ENCODE measurements at places on chromosomes 13 and 19. TPM values are rescaled to one million over a fixed set of nuclear protein-coding genes. Genes with fewer than 3 reads are reported as not detected.

- no peak for DNase-seq
Measured at GRCh38 chr13:99347335-99347878, 40.2 kb upstream of the GPR183 start.

GRCh38 chr13:34207334-34207733, 389.4 kb downstream of the RFC3 start:
- peak; percentile 17 for DNase-seq

- DNase-seq, result no peak
Measured at GRCh38 chr13:110756219-110756631, 42.7 kb downstream of the ING1 start.

- DNase-seq, result no peak
Measured at GRCh38 chr13:82147526-82147925, 1734.7 kb downstream of the SLITRK1 start.

DNA sequence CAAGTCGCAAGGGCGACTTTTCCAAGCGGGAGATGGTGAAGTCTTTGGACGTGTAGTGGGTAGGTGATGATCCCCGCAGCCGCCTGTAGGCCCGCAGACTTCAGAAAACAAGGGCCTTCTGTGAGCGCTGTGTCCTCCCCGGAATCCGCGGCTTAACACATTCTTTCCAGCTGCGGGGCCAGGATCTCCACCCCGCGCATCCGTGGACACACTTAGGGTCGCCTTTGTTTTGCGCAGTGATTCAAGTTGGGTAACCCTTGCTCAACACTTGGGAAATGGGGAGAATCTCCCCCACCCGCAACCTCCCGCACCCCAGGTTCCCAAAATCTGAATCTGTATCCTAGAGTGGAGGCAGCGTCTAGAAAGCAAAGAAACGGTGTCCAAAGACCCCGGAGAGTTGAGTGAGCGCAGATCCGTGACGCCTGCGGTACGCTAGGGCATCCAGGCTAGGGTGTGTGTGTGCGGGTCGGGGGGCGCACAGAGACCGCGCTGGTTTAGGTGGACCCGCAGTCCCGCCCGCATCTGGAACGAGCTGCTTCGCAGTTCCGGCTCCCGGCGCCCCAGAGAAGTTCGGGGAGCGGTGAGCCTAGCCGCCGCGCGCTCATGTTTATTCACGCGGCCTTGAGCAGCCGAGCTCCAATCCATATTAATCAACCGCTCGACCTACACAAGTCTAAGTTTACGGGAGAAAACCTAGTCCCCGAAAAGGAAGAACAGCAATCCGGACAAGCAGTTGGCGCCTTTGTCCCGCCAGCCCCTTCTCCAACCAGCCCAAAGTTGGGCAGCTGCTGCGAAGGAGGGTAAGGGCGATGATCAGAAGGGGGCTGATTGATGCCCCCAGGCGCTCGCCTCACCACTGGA, 9.9 kb downstream of the SOX21 start:
- no peak for DNase-seq

- no peak for DNase-seq
Measured at GRCh38 chr19:35766571-35767104, 8.7 kb downstream of the PROSER3 start.

ATP12A gene
- not detected for total RNA-seq

DNA sequence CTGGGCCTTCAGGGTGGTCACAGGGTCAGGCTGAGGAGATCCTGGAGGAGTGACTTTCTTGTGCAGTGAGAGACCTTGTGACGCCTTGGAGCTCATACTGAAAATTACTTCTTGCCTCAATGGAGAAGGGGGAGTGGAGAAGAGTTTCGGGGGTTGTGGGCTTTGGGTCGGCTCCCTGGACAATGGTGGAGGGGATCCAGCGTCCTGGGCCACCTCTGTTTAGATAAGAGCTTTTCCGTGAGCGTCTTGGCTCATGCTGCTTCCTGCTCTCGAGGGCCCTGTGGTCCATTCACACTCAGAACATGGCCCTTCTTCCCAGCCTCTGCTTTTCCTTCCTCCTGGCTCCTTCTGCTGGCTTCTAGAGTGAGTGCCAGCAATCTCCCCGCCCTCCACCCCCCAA, 81.9 kb downstream of the FLT1 start:
- DNase-seq, result peak; percentile 49

DNA sequence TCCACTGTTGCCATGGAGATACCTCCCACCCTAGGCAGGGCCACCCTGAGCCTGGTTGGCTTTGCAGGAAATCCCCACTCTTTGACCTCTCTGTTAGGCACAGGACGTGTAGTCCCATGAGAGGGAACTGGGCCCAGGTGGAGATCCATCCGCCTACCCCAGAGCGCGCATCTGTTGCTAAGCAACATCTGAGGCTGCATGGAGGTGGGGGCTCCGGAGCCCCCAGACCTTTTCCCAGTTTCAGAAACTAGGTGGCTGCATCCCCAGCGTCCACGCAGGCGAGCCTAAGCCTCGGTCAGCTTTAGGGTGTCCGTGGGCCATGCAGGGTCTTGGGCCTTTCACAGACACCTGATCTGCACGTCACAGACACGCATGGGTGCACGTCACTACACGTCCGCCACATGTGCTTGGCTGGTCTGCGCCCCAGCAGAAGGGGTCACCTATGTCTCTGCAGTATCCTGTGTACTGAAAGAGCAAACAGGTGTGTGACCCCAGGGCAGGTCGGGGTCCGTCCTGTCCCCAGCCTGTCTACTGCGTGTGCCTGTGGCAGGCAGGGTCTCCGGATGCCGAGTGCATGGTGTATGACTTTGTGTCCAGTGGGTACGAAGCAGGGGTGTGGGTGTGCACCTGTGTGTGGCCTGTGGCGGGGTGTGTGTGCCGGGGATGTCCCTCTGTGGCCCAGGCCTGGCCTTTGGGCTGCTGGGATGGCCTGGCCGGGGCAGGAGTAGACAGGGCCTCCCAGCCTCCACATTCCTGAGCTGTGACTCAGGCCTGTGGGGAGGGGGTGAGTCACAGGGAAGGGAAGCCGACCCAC, 4.1 kb upstream of the CIRBP start:
- DNase-seq, result peak; percentile 72

C19orf85 gene
- total RNA-seq, result not detected

DNA sequence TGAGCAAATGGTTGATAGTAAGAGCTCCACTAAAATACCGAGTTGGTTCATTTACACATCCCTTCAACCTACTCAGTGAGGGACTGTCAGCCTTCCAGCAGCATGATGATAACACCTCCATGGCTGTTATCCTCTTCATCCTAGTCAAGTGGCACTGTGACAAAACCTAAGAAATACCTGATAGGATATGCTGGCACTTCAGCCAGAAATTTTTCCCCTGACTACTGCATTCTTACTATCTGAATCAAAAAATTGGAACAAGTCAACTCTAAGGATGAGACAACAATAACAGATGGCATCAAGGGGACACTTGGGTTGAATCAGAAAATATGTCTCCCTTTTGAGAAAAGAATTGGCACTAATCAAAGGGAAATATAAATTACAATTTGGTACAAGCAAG, 193.9 kb downstream of the KCTD12 start:
- no peak for DNase-seq
